ENCODE measurements at places on chromosomes 12 and 14. TPM values are rescaled to one million over a fixed set of nuclear protein-coding genes. Genes with fewer than 3 reads are reported as not detected.

Gene PRPF39
- total RNA-seq = 14.2 TPM

Gene MYH6
- 0.05 TPM for total RNA-seq

Gene DDX24
- 120 TPM for total RNA-seq

Gene SLC6A13
- not detected for total RNA-seq

Gene EP400
- 13.4 TPM for total RNA-seq

Gene SAV1
- total RNA-seq = 36.3 TPM

Gene GZMB
- total RNA-seq = not detected

Gene KLRK1
- total RNA-seq = not detected

Gene SLC41A2
- total RNA-seq = 16.6 TPM

Gene DHRS1
- 25.0 TPM for total RNA-seq

Gene RNF212B
- not detected for total RNA-seq

Gene IRAK3
- total RNA-seq = 5.1 TPM

Gene DPF3
- total RNA-seq = 7.6 TPM

Gene DBX2
- total RNA-seq = not detected

Gene SPIC
- not detected for total RNA-seq

Gene DLK1
- not detected for total RNA-seq

Gene PPP1R36
- total RNA-seq = not detected

Gene PRH2
- total RNA-seq = not detected

All from mammary microvascular endothelial cell (primary cell).